ENCODE measurements at places on chromosomes 7 and 10.

DNA sequence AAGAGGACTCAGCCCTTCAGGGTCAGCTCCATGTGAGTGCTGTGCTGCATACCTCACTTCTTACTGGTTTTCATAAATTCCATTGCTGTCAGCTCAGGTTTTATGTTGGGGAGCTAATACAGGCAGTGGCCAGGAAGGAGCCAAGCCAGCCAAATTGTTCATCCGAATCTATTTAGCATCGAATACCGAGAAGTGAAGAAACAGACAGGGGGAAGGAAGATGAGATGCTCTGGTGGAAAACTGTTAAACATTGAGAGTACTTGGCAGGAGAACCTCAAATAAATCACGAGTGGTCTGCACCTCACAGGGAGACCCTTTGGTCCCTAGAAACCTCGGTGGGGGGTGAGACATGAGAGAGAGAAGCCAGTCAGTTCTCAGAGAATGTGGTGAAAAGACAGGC, 196.0 kb upstream of the TMEM72 start:
- no peak for DNase-seq

- no peak for DNase-seq
Measured at GRCh38 chr7:19294619-19295018, 149.4 kb upstream of the FERD3L start.

GRCh38 chr7:114929570-114929969, 7.7 kb downstream of the MDFIC start:
- DNase-seq: no peak

- peak; percentile 46 for DNase-seq
Measured at GRCh38 chr10:104622598-104623209, 18.4 kb upstream of the SORCS3 start.

DNA sequence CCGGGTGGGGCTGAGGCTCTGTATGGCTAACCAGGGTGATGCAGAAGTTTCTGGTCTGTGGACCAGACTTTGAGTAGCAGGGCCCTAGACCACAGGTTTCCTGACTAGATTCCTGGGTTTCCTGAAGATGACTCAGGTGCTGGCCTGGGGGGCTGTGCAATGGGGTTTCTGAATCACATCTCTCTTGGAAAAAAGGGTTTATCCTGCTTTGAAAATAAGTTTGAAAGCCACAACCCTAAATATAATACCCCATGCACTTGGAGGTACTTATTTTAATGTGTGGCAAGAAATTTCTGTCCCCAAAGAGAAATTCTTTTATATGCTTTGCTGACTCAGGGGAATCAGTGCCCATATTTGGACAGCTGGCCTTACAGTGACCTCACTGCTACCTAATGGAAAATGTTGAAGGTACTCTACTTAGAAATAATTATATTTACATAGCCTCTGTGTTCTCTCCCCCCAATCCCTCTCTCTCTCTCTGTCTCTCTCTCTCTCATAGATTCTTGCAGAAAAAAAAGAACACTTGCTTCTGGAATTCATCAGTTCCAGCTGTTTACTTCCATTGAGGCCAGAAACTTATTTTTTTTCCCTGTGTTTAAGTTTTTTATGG, 184.4 kb upstream of the LYZL2 start:
- no peak for DNase-seq

- no peak for DNase-seq
Measured at GRCh38 chr7:77330169-77330882, 85.8 kb downstream of the GSAP start.

DNA sequence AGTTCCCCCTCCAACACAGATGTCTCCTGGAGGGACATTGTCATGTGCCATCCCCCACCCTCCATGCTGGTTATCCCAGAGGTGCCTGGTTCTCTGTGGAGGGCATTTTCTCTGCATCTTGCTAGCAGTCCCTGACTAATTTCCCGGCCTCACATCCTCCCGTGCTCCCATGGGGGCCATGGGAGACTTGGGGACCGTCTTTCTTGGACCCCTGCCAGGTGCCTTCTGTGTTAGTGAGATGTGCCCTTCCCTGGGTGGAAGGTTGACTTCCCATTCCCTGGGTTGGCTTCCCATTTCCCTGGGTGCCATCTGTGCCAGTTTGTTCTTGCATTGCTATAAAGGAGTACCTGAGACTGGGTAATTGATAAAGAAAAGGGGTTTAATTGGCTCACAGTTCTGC, 22.5 kb upstream of the GNA12 start:
- no peak for DNase-seq

DNA sequence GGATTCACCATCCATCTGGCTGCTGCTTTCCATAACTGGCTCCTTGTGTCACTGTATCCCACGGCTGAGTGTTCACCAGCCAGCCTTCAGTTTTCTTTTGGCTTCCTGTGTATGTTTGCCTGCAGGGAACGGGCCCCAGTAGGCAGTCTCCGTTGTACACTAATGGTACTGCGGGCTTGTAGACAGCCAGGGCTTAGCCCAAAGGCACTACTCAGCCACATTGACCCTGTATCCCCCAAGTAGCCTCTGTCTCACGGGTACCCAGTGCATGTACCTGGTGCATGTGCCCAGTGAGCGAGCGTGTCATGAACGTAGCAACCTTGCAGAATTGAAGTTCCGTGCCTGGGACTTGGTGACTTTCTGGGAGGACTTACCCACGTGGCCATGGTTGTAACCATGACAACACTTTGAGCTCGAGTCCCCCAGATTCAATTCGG, 6.1 kb downstream of the PFKFB3 start:
- no peak for DNase-seq

GRCh38 chr7:136359333-136359903, 382.3 kb upstream of the MTPN start:
- DNase-seq: no peak

DNA sequence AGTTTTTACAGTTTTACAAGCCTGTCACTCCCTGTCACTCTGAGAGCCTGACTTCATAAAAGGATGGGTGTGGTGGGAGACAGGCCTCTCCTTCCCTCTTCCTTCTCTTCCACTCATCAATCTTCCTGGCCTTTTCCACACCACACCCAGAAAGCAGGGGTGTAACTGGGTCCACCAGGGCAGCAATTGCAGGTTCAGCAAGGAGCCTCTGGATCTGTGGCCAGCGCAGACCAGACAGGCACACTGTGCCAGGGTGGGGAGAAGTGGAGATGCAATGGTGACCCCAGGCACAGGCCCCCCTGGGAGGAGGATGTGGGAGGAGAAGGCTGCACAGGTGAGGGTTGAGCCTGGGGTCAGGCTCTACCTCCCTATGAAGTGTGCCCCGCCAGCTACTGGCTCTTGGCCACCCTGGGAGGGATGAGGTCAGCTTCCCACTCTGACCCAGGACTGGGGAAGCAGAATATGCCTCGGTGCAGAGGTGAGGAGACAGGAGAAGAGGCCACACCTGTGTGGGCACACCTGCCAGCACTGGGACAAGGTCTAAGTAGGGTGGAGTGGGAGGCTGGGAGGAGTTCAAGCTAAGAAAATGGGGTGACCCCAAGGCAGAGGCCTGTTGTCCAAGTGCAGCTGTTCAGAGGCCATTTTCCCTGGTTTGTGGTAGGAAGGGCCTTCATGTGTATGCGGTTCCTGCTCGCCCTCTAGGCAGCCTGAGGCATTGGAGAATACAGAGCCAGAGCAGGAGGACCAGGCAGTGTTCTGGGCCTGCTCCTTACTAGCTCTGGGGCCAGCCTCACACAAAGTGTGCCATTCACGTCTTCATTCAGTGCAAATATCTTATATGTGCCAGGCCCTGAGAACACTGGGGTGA, 20.2 kb upstream of the TMEM72 start:
- no peak for DNase-seq

- no peak for DNase-seq
Measured at GRCh38 chr10:126867567-126868365, 37.5 kb upstream of the DOCK1 start.

GRCh38 chr10:59320355-59320754, 42.0 kb downstream of the FAM13C start:
- DNase-seq: no peak

GRCh38 chr7:83429493-83429892, 219.4 kb downstream of the SEMA3E start:
- DNase-seq: no peak

DNA sequence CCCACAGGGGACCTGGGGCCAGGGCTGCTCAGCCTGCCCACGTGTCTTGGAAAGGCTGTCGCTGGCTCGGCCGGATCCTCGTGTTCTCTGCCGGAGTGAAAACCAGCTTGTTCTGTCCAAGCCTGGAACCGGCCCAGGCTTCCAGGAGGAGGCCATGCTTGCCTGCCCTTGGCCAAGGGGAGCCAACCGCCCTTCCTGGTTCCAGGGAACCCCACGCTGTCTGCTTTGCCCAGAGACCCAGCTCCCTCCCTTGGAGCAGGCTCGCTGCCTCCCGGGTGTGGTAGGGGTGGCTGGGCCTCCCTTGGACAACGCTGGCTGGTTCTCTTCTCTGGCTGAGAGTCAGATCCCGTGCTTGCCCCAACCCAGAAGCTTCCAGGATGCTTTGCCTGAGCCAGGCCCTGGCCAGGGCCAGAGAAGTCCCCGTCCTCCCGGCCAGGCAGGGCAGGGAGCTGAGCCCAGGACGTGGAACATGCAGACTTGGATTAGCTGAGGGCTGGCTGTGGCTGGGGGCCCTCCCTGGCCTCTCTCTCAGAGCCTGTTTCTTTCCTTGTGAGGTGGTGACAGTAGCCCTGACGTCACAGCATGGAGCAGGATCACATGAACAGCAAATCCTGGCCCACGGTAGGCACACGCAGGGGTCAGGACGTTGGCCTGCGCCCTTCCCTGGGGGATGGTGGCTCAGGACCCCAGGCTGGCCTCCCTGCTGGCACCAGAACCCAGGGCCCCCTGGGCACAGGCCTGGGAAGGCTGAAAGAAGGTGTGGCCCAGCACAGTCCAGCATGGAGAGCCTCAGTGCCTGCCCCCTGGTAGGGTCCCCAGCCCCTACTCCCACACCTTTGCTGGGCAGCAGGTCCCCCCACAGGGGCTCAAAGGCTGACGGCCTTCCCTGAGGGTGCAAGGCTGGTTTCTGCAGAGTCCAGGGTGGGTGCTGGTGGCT, 67.5 kb downstream of the PWWP2B start:
- DNase-seq: no peak

DNA sequence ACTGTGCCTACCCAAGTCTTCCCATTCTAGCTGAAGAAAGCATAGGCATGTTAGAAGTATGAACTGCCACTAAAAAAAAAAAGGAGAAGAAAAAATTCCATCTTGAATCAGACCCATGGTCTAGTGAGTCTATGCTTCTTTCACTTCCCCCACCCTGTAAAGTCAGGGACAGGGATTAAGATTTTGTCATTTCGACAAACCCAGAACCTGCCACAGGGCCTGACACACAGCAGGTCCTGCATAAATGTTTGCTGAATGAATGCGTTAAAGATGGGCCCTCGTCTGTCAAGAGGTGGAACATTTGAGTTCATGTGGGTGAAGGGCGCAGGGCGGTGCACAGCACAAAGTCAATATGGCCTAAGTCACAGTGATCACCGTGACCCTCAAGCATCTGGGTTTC, 4.9 kb downstream of the HIPK2 start:
- DNase-seq: no peak

DNA sequence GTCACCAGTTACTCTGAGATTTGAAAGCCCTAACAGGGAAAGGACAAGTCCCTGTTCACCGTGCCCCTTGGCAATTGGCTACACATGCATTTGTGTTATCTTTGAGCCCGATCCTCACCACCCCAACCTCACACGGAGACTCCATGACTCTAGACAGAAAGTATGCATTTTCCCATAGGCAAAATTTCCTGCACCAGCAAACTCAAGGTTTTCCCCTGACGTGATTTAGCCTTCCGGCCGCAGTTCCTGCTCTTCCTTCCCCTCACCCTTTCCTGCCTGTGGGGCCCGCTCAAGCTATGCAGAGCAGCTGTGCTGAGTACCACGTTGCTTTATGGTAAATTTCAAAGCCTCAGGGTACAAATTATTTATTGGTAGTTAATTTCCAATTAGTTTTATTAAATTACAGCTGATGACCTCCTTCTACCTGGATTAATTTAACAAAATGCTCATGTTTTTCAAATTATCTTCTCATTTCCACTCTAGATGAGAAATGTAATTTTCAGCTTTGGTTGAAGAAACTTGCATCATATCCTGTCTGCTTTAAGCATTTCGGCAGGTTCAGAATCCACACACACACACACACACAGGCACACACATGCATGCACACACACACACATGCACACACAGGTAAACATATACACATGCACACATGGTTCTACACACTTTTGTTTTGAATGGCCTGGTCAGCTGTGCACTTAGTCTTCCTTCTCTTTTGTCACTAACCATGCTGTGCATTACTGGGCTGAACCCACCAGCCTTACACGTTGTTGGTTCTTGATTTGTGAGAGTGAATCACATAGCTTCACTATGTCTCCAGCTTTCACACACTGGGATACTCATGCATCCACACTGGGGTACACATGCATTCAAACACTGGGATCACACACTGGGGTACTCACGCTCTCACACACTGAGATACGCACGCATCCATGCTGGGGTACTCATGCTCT, 283.1 kb upstream of the PITRM1 start:
- no peak for DNase-seq

DNA sequence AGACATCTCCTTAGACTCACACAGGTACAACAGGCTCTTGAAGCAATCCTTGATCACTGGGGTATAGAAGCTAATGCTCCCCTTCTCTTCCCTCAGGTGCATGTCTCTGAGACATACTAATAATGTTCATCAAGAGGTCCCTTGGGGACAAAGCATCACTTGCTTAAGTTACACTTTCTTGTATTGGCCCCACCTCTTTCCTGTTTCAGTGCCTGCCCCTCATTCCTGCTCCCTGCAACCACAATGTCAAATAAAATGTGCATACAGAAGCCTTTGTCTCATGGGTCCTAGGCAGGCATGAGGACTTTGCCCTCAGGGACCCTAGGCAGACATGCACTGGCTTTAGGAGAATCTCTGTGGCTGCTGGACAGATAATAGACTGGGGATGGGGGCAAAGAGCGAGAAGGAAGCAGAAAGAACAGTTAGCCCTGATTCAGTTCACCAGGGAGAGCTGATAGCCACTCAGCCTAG, 175.0 kb upstream of the NPY start:
- DNase-seq: no peak

DNA sequence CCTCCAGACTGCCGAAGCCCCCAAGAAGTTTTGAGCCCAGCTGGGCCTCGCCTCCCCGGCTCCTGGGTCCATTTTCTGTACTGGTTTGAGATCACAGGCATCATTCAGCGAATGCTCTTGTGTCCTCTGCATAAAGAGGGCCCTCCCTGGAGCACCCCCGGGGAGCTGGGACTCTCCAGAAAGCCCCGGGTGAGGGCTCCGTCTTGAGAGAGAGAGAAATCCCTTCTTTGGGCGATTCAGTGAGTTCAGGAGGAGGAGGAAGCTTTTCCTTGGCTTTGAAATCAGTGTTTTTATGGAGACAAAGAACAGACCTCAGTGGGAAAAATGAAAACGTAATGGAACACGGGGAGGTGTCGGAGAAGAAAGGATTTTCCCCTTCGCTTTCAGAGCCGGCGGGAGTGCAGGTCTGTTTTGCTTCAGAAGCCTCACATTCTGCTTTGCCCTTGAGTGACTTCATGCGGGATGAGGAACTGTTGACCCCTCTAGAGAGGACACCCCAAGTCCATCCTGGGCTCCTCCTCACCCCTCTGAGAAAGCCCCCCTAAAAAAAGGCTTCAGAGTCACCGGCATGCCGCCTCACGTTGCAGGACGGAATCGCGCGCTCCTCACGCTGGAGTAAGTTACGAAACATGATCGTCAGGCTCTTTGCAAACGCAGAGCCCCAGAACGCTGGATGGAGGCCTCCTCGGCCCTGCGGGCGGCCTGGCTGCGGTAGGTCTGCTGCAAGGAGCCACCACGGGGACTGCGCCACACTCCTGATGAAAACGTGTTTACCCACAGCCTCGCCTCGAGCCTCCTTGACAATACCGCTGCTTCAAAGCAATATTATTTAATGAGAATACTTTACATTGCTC, 8.5 kb upstream of the AP5Z1 start:
- no peak for DNase-seq

All from NCI-H1930 (cell line).